Esophagus (tissue), 2 donors: ENCODE measurements at places on chromosomes 3 and 15. TPM values are rescaled to one million over a fixed set of nuclear protein-coding genes. Genes with fewer than 3 reads are reported as not detected.

Gene TNNC1
- polyA plus RNA-seq: 1.3 TPM

Gene SCAANT1
- polyA plus RNA-seq: not detected

Gene CCK
- 0.19 TPM for polyA plus RNA-seq

Gene CLRN1
- not detected for polyA plus RNA-seq

Gene PRRT3
- 1.0 TPM for polyA plus RNA-seq

Gene GHSR
- polyA plus RNA-seq: not detected

Gene WDR72
- 0.04 TPM for polyA plus RNA-seq

Gene SPTBN5
- 2.7 TPM for polyA plus RNA-seq

Gene GCNT3
- 8.3 TPM for polyA plus RNA-seq

Gene GABRR3
- not detected for polyA plus RNA-seq
